ENCODE measurements at places on chromosomes 4 and X.

DNA sequence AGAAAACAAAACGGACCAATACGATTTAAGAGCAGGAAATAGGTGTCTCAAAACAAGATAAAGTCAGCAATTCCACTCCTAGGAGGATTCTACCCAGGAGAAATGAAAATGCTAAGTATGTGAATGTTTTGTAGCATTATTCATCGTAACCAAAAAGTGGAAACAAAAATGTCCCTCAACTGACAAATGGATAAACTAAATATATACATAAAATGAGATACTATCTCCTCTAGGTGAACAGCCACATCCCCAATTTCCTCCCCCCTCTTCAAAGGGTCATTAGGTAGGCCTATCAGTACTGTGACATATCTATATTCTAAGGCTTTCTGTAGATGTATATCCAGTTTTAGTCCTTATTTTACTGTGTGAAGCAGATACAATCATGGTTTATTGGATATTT is 18.0 kb downstream of the DDX3X start:
- no peak for DNase-seq

DNA sequence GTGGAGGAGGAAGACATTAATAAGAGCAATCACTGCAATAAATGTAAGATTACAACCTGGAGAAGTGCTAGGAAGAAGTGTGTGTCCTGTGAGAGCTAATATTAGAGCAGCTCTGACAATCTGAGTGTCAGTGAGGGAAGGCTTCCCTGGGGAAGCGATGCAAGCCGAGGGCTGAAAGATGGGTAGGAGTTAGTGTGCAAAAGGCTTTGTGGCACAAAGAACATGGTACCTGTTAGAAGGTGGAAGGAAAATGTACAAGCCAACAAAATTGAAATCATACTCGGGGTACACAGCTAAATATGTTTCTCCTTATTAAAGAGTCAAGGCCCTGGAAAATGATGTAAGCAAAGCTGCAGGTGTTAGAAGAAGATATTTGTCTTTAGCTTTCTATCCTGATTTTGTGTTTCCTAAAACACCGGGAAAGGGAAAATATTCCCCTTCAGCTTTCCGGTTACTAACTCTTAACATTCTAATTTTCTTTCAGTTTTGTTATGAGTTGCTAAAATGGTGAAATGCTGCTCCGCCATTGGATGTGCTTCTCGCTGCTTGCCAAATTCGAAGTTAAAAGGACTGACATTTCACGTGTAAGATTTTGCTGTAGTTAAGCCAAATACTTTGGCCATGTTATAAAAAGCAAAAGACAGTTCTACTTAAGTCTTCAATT is 808 bp downstream of the THAP6 start:
- no peak for DNase-seq

GRCh38 chrX:136714626-136715599 is 65.8 kb downstream of the ARHGEF6 start:
- DNase-seq: no peak

GRCh38 chr4:172809319-172809718 is 359.3 kb upstream of the GALNT7 start:
- DNase-seq: no peak

- no peak for DNase-seq
These were observed 202.0 kb downstream of the SLC4A4 start for GRCh38 chr4:71540749-71541269.

GRCh38 chrX:18617407-18617750 is 54.5 kb downstream of the RS1 start:
- peak; percentile 8 for DNase-seq

- no peak for DNase-seq
These were observed 148.9 kb downstream of the STIM2 start for GRCh38 chr4:27009539-27009938.

DNA sequence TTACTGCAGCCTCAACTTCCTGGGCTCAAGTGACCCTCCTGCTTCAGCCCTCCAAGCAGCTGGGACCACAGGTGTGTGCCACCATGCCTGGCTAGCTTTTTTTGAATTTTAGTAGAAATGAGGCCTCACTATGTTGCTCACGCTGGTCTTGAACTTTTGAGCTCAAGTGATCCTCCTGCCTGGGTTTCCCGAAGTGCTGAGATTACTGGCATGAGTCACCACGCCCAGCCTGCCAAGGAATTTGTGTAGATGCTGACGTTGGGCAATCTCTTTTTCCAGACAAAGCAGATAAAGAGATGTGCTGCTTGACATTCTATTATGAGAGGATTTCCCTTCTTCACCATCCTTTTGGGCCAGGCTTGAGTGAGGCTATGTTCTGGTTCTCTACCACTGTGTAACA is 254.5 kb upstream of the RPS6KA3 start:
- DNase-seq: no peak

- DNase-seq: no peak
These were observed 60.2 kb downstream of the PTTG2 start for GRCh38 chr4:38020386-38020785.

- DNase-seq: no peak
These were observed 9.5 kb upstream of the CXCL8 start for GRCh38 chr4:73730867-73731266.

DNA sequence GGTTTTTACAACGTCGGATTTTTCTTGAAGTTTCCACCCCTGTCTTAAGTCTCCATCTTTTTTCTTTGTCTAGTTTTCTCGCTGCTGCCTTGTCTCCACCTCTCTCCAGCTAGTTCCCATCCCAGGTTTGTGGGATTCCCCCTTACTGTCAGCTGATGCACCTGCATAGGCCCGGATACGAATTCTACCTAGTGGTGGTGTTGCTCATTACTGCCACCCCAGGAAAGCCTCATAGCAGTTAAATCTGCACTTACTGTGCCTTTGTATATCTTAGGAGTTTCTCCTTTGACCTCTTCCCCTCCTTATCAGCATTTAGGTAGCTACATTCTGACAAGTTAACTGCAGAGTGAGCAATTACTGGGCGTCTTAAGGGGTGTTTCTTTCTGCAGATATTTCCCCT is 1693.1 kb upstream of the TENM3 start:
- no peak for DNase-seq

- no peak for DNase-seq
These were observed 167.9 kb downstream of the PRDM5 start for GRCh38 chr4:120754590-120754989.

DNA sequence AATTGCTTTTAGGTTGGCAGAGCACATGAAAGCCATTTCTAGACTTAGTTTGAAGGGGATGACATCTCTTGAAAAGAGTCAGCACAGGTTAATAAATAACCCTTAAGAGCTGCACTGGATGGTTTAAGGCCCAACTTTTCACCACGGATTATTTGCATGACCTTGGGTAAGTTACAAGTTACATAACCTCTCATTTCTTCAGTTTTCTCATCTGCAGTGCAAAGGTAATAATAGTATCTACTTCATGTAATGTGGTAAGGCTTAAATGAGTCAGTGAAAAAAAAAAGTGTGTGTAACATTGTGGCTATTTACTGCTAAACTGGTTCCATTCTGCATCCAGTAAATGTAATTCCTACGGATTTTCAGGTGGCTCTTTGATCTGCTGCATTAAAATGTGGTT is 715.8 kb downstream of the CCSER1 start:
- no peak for DNase-seq

DNA sequence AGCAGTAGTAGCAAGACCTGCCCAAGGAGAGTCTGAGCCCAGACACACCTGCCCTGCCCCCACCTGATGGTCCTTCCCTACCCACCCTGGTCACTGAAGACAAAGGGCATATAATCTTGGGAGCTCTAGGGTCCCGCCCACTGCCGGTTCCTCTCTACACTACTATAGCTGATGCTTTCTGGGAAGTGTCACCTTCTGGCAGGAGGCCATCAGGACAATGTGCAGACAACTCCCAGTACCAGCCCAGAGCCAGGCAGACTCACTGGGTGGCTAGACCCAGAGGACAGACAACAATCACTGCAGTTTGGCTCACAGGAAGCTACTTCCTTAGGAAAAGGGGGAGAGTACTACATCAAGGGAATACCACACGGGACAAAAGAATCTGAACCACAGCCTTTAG is 312.7 kb downstream of the SPRY1 start:
- no peak for DNase-seq

- DNase-seq: no peak
These were observed at the start of gene KCNIP4 for GRCh38 chr4:21948347-21949072. TSS of gene KCNIP4 (minus strand) at chr4:21948772.

DNA sequence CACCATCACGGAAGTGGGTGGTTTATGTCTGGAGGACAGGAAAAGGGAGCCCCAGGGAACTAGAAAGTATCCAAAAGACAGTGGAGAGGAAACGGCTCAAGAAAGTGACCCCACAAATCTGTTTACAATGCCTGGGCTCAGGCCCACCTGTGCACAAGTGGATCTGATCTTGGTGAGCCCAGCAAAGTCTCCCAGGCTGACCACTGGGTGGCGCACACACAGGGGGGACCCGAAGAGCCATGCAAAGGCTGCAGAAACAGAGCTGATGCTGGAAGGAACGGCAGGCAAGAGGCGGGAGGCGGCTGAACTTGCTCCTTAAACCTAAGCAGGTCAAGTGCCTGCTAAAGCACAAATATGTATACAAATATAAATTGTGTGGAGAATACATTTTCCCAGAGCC is 9.6 kb downstream of the HAUS7 start:
- DNase-seq: no peak

- no peak for DNase-seq
These were observed 207.8 kb upstream of the CNKSR2 start for GRCh38 chrX:21166272-21166982.

- DNase-seq: no peak
These were observed 118.3 kb downstream of the MGST2 start for GRCh38 chr4:139783741-139784484.

- DNase-seq: no peak
These were observed 75.2 kb upstream of the GALNT7 start for GRCh38 chr4:173093361-173093760.

- DNase-seq: no peak
These were observed 22.2 kb downstream of the SPINK2 start for GRCh38 chr4:56799161-56799759.

- DNase-seq: no peak
These were observed 1860.7 kb upstream of the PCDH10 start for GRCh38 chr4:131288441-131288840.

DNA sequence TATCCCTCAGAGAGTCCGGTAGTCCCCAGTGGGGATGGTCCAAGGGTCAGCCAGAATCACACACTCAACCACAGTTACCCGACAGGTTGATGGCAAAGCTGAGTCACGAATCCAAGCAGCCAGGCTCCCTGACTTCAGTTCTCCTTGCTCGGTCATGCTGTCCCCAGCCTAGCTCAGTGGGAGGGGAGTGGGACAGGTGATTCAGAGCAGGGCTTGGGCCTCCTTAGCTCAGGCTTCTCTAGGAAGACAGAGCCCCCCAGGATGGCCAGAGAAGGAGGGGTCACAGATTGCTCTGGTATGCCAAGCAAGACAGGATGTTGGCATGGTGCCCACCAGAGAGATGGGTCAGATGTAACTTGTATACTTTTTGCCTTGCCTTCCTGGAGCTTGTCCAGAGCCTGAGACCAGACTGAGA is 66.5 kb downstream of the EFNB1 start:
- DNase-seq: no peak

DNA sequence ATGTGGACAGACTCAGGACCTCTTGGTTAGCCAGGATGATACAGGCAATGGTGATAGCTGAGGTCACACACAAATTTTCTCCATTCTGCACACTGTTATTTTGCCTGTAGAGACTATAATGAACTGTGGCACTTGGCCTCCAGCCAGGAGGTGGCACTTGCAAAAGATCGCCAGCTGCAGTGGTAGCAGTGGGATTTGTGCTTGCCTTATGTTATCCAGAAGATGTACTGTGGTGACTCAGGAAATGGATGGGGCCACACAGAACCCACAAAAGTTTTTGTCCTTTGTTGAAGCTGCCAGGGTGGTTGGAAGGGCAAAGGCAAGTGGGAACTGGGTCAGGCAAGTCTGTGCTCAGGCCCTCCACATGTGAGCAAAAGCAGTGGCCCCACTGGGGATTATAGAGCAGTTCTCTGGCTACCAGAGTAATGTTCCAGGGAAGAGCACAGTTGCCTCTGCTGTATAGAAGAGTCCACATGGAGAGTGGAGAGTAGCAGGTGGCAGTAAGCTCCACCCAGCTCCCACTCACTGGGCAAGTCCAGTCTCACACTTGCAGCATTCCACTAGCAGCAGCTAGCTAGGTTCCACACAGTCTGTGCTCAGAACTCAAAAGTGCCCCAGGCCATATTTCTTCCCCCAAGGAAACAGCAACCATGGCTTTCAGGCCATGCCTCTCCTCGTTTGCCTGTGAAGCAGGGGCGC is 5.9 kb upstream of the C4orf17 start:
- no peak for DNase-seq

GRCh38 chr4:77153006-77153405 is 4.0 kb upstream of the CCNG2 start:
- DNase-seq: no peak

GRCh38 chr4:31088600-31089230 is 368.5 kb downstream of the PCDH7 start:
- no peak for DNase-seq

- no peak for DNase-seq
These were observed 17.7 kb upstream of the SLC25A43 start for GRCh38 chrX:119381349-119381944.

GRCh38 chr4:107725281-107725859 is 5.3 kb upstream of the PAPSS1 start:
- no peak for DNase-seq

Data from right renal pelvis (tissue), 4 donors.